Thoracic aorta (tissue), 2 donors: ENCODE measurements at places on chromosomes 7 and 10. TPM values are rescaled to one million over a fixed set of nuclear protein-coding genes. Genes with fewer than 3 reads are reported as not detected.

GRCh38 chr7:82105463-82105862, 335.6 kb upstream of the HGF start:
- DNase-seq, result no peak
- H3K4me3 ChIP-seq, result no peak overlapping the region
- H3K27ac ChIP-seq, result no peak overlapping the region
- H3K4me1 ChIP-seq, result peaks cover 4% of the 10 kb centered on the region
- no peaks in the 10 kb centered on the region for H3K27me3 ChIP-seq

GRCh38 chr10:120456626-120457430, at the start of gene PLPP4:
Gene PLPP4 (plus strand): TSS chr10:120457227. CDS start chr10:120457306, 79 bp downstream.
- H3K27ac ChIP-seq, result no peak within 1 kb of the TSS
- peaks cover 10% of the 10 kb centered on the region for H3K4me1 ChIP-seq
- no peaks in the 10 kb centered on the region for H3K36me3 ChIP-seq
- no peak for DNase-seq
- H3K27me3 ChIP-seq, result no peaks in the 10 kb centered on the region

The AKR1D1 gene
- not detected for total RNA-seq

The SPDYE2B gene
- not detected for total RNA-seq

The ZNF804B gene
- not detected for total RNA-seq
